ENCODE measurements at places on chromosomes 3 and 15.

DNA sequence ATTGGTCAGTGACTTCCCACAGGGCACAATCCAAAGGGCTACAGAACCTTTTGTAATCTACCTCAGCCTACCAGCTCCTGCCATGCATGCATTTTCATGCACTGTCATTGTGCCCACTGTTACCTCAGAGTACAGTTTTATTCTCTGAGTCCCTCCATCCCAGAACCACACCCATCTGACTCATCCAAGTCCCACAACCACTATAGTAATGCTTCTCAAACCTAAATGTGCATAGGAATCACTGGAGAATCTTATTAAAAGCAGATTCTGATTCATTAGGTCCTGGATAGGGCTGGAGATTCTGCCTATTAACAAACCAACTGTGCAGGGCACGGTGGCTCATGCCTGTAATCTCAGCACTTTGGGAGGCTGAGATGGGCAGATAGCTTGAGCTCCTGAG is 3.7 kb upstream of the B3GALNT1 start:
- DNase-seq = no peak

- no peak for DNase-seq
Measured at GRCh38 chr15:65638109-65638508, 16.4 kb downstream of the SLC24A1 start.

DNA sequence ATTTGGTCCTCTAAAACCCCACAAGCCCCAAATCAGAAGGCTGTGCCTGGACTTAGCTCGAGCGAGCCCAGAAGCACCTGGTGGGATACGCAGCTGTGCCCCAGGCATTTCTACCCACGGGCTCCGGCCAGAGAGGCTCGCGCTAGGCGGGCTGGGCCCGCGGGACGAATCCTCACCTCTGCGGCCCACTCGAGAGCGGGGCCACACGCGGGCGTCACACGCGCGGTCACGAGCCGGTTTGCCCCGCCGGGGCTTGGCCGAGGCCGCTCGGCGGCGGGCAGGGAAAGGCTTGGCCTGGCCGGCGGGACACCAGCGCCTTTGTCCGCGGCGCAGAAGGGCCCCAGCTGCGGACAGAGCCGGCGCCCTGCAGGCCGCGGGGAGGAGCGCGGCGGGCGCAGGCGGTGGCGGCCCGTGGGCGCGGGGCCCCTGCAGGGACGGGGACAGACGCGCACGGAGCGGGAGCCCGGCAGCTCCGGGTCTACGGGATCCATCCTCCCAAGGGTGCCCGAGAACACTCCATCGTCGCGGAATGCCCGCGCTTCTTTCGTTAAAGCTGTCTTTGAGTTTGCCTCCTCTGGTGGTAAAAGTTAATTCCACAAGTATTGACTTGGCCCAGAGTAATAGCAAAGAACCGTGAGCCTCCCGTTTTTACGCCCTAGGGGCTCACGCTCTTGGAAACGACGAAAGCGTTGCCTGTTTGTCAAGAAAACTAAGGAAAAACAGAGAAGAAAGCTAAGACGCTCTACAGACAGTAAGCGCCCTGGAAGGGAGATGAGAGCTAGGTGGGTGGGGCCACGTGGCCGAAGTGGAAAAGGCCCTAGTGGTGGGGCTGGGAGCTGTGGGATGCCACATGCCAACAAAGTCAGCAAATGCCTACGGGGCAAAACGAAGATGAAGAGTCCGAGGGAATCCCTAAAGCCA is 26.4 kb downstream of the TYRO3 start:
- DNase-seq = peak; percentile 16

DNA sequence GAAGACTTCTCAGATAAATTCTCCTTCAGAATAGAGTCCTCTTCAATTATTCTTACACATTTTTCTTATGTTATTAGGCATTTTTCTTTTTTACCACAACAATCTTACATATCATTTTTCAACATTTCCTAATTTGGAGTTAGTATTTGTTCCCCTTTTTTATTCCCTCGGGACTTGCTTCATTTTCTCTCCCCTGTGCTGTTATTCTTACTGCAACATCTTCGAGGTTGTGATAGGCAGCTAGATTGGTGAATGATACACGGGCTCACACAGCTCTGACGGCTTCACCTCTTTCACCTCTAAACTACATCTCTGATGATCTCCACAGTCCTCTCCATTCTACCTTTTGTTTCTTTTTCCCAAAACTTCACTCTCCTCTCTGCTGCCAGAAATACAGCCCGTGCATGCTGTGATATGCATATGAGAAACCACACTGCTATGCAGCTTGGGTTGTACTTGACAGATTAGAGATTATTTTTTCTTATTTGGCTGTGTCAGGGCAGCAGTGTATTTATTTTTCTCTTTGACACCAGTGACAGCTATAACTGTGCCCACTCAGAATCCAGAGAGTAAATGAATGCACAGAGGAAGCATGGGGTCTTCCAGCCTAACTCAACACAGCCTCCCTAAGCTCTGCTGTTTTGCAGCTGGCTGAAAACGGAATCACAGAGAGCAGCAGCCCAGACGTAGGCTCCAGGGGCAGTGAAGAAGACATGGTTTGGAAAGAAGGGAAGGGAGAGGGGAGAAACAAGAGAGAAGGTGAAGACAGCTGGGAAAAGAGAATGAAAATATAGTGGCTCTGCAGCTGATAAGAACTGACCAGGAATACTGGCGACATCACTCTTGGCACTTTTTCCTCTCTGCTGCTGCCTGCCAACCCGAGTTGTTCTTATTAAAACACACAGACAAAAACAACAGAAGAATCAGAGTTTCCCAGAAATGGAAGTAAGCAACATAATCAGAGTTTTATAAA is 61.8 kb downstream of the SLC9A9 start:
- DNase-seq = no peak

DNA sequence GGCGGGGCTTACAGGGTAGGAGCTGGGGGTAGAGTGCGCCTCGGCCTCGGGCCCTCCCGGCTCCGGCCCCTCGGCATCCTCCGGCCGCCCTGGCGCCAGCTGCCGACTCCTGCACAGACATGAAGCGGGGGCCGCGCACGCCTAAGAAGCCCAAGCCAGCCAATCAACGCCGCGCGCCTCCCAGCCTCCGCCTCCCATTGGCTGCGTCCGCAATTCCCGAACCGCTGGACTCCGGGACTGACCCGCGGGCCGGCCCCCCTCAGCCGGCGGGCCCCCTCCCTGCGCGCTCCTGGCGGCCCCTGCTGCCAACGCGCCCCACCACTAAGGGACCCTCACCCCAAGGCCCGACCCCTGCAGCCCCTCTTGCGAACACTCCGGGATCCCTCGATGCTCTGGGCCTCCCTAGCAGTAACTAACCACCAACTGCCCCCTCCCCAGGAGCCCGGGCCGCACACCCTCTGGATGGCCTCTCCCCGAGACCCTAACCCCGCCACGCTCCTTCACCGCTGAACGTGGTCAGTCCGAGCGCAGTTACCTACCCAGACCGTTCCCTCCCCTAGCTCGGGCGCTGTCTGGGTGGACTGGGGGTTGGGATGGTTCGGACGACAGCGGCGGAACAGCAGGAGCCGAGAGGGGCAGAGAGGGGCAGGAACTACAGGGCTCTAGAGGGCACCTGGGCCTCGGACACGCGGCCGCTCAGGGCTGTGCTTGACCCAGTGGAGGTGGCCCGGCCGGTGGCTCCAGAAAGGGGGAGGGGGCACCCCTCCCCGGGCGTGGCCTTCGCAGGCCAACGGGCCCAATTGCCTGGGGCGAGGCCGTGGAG is 5.0 kb downstream of the GATA2 start:
- no peak for DNase-seq

DNA sequence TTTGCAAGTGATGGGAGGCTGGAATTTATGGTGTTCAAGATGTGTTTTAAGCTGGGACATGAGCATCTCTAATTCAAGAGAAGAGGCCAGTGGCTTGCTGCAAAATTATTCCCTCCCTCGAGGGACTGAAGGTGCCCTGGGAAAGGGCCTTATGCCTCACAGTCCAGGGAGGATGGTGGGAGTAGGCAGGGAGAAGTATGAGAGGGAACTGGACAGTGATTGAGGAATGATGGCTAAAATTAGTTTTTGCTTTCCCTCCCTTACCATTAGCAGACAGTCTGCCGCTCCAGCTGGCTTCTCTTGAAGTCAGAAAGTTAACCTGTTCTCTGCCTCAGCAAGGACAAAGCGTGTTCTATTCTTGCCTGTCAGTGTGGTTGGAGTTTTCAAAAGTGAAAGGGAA is 139.8 kb upstream of the SEMA6D start:
- no peak for DNase-seq

DNA sequence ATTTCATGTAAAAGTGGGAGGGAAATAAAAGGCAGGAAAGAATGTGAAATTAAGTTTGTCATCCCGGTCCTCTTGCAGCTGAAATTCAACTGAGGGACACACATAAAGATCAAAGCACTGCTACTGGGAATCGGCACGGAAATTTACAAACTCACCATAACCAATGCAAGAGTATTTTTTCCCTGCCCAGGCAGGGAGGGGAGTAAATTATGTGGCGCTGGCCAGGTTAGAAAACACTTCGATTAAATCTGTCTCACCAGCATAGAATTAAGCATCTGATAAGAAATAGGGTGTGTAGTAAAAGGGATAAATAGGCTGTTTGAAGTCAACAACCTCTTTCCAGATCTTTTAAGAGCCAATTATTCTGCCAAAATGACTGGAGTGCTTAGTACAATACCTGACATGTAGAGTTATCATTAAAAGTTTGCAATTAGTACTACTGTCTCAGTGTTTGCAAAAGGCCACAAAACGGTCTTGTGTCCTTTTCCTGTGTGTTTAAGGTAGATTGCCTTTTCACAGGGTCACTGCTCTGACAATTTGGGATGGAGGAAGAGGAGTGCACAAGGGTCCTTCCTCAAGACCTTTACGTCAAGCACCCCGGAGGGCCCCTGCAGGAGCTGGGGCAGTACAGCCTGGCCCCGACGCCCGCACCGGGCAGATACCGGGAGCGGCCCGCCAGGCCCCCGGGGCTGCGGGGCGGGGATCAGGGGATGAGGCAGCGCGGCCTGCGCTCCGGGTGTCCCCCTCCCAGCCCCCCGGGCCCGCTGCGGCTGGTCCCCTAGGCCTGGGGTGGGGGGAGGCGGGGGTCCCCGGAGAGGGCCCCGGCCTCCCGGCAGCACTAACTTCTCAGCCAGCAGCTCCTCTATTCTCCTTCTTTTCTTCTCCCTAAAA is 651 bp downstream of the UBA3 start:
- no peak for DNase-seq

DNA sequence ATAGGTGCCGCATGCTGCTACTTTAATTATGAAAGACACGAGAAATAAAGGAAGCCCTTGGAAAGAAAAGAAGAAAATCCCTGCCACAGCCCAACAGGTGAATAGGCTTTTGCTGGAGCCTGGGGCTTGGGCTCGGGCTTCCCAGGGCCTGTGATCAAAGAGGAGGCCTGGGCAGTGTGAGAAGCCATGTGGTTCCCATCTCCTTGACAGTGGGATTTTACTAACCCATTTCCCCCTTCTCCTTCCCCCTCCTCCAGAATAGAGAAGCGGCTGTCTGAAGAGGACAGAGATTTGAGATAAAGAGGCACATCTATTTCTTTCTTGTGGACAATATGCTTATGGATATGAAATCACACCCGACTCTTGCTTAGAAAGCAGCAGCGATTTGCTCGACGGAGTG is 369.1 kb downstream of the MCTP2 start:
- DNase-seq = no peak

GRCh38 chr15:42108189-42108588 is 13.8 kb upstream of the PLA2G4D start:
- no peak for DNase-seq

GRCh38 chr3:56005196-56005805 is 463.0 kb downstream of the ERC2 start:
- no peak for DNase-seq

DNA sequence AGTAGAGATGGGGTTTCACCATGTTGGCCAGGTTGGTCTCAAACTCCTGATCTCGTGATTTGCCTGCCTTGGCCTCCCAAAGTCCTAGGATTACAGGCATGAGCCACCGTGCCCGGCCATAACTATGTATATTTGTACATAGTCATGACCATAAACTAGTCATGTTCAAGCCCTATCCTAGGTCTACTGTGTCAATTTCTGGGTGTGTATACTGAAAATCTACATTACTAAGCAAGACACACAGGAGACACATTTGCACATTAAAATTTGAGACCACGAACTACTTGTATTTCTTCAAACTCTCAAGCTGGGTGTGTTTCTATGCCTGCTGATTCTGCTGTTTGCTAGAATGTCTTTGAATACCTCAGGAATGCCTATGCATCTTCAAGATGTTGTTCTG is 451.3 kb upstream of the MCTP2 start:
- DNase-seq = no peak

GRCh38 chr3:71689291-71689690 is 35.9 kb downstream of the EIF4E3 start:
- no peak for DNase-seq

GRCh38 chr15:33766389-33766788 is 201.9 kb upstream of the CHRM5 start:
- no peak for DNase-seq

GRCh38 chr15:45171912-45172311 is 15.9 kb downstream of the SHF start:
- DNase-seq = no peak

- DNase-seq = no peak
Measured at GRCh38 chr3:184167786-184168185, 6.9 kb upstream of the AP2M1 start.

DNA sequence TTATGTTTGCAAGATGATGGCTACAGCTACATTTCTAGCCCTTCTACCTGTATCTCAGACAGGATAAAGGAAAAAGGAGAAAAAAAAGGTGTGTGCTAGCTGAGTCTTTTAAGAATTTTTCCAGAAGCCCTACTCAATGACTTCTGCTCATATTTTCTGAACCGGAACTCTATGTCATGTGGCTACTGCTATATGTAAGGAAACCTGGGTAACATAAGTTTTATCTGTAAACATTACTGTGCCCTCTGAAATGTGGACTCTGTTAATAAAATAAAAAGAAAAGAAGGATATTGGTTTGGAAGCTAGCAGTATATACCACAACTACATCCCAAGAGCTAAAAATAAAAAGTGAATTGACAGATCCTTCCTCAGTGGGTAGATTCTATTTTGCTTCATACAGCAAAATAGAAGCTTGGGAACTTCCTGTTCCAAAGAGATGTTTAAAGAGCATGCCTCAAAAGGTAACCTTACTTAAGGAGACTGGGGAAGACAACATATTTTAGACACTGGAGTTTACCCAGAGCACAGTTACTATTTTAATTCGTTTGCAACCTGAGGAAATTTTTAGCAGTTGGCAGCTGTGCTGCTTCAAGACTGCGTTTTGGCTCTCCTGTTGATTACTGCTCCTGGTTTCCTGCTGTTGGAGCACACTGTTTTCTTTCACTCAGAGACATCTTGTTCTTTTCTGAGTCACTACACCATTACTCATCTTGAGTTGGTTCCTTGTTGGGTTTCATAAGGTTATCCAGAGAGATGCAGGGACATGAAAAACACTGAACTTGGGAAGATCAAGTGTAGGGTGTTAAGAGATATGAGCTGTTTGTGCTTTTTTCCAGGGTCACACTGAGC is 280.7 kb downstream of the NFKBIZ start:
- no peak for DNase-seq

DNA sequence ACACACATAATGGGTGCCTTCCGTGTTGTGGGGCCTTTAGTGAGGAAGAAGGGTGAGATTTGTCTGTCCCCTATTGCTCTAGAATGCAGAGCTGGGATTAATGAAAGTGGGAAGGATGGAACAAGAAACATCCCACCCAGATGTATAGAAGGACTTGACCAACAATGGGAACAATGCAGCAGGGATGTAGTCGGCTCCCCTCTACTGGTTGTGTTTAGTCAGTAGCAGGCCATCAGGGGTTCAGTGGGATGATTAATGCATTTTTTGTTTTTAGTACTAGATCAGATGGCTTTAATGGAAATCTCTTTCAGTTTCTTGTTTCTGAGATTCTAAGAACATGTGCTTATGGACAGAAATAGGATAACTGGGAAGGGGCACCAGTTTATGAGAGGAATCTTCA is 156.0 kb upstream of the ROPN1 start:
- no peak for DNase-seq

Data from stimulated activated CD4-positive, alpha-beta T cell treated with anti-CD3 and anti-CD28 coated beads, Interleukin-1b, Interleukin-23, amount 100 ng/mL, for 24 hours (primary cell).